Immature natural killer cell (primary cell): ENCODE measurements at places on chromosomes 1 and 21.
A peak's percentile ranks its signal among the peaks of the same experiment; 100 is the strongest.

GRCh38 chr1:12409681-12410080, 179.9 kb downstream of the VPS13D start:
- DNase-seq: no peak

- DNase-seq: peak; percentile 4
Observed at GRCh38 chr1:66840929-66841328, 39.9 kb upstream of the INSL5 start.

- no peak for DNase-seq
Observed at GRCh38 chr1:184507604-184508280, 120.9 kb downstream of the C1orf21 start.

DNA sequence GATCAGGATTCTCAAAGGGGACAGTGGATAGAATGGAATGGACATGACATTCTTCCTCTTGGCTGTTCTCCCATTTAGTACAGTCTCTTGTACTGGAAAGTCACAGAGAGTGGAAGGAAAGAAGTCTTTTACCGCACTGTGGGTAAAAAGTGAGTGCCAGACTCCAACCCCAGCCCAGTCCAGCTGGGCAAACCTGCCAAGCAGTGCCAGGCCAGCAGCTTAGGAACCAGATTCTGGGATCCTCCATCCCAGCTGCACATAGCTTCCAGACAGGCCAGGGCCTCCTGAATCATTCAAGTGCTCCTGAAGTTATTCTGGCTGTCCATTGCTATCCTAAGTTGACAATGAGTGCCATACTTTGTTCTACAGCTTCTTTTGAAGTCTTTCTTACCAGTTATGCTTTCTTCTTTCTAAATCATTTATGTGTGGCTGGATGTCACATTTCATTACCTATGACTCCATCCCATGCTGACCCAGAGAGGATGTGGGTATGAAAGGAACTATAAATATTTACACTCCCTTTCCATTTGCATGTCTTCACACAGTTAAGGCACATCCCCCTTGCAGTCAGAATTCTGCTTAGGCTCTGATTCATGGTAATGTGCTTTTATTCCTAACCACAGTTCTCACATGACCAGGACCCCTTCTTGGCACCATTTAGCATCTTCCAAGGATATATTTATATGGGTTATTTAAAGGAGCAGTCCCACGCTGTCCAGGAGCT, 88.9 kb downstream of the AK5 start:
- no peak for DNase-seq

DNA sequence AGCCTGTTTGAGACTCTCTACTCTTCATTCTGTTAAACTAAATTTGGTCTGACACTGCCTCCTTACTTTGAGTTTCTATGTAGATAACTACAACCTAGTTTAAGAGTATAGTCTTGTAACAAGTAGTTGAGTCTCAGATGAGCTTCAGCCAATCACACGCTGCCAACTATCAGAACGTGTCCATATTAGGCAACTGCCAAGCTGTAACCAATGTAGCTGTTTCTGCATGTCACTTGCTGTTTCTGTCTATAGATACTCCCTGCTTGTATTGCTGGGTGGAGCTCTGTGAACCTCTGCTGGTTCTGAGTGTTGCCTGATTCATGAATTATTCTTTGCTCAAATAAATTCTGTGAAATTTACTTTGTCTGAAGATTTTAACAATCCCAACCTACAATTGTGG, 452.6 kb upstream of the NR5A2 start:
- DNase-seq: no peak

DNA sequence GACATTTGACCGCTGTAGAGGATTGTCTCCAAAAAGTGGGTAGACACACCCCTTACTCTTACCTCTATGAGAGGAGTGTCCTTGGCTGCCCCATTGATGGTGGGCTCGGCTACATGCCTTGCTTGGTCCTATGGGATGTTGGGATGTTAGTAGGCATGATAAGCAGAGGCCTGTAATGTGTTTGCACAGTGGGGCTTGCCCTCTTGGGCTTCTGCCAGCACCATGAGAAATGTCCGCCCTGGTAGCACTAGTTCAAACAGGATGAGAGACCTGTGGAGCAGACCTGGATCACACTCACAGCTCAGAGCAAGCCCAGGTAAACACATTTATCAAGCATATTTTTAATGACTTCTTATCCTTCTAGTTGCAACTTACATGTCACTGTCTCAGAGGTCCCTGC, 54.2 kb downstream of the SH3GLB1 start:
- no peak for DNase-seq

DNA sequence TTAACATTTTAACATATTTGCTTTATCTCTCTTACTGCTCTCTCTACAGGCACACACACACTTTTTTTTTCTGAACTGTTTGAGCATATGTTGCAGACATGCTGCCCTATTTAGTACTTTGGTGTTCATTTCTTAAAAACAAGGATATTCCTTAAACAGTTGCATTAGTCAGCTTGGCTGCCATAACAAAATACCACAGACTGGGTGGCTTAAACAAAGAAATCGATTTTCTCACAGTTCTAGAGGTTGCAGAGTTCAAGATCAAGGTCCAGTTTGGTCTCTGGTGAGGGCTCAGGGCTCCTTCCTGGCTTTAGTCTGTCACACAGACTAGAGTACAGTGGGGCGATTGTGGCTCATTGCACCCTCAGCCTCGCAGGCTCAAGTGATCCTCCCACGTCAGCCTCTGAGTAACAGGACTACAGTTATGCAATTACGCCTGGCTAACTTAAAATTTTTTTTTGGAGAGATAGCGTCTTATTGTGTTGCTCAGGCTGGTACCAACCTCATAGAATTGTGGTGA, 46.7 kb downstream of the RPRD2 start:
- DNase-seq: no peak

- DNase-seq: no peak
Observed at GRCh38 chr1:28028873-28029654, 59.3 kb downstream of the EYA3 start.
